ENCODE measurements at places on chromosomes 2 and 18. TPM values are rescaled to one million over a fixed set of nuclear protein-coding genes. Genes with fewer than 3 reads are reported as not detected.

Gene POLR1A
- 25.8 TPM for total RNA-seq

DNA sequence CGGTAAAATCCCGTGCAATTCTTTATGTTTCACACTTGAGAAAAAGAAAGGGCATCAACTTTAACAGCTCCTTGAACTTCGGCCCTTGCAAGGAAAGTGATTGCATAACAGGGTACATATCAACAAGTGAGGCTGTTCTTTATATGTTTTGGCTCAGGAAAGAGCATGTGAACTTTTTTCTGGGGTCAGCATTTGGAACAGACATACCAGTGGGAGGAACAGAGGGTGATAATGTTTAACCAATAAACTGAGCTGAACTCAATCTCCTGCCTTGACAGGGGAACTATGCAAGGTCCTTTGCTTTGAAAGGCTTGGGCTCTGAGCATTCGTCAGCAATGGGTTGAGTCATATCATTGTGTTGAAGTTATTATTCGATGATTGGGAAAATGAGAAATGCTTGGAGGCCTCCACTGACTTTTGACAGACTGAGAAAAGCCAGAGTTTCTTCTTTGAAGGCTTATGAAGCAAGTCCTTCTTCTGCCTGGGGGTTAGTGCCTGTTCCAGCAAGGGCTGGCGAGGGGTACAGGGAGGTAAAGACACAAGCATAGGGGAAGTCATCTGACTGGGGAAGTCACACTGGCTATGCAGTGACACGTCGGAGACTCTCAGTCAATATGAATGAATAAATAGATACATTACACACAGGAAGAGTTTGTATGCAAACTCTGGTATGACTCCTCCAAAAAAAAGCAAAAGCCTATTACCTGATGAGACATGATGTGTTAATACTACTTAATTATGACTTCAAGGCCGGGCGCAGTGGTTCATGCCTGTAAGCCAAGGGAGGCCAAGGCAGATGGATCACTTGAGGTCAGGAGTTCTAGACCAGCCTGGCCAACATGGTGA lies 57.2 kb downstream of the CYB5A start:
- H3K36me3 ChIP-seq = no peaks in the 10 kb centered on the region
- no peaks in the 10 kb centered on the region for H3K4me1 ChIP-seq
- no peak overlapping the region for H3K27ac ChIP-seq

DNA sequence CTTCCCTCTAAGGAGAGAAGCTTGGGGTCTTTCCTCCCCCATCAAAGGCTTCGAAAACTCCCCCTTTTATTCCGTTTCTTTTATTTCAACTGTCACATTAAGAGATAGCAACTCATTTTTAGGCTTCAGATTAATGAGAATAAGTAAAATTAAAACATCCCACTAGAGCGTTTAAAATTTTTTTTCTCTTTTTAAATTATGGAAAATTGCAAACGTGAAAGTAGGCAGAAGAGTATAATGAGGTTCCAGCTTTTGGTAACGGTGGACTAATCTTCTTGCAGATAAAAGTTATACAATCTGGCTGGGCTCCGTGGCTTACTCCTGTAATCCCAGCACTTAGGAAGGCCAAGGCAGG lies 21.9 kb upstream of the RMP24 start:
- no peak overlapping the region for H3K27ac ChIP-seq
- H3K4me3 ChIP-seq = peak overlapping the region; percentile 36
- H3K36me3 ChIP-seq = no peaks in the 10 kb centered on the region
- no peak for DNase-seq

Gene LYPD6
- total RNA-seq = not detected

Gene DLX1
- total RNA-seq = not detected

DNA sequence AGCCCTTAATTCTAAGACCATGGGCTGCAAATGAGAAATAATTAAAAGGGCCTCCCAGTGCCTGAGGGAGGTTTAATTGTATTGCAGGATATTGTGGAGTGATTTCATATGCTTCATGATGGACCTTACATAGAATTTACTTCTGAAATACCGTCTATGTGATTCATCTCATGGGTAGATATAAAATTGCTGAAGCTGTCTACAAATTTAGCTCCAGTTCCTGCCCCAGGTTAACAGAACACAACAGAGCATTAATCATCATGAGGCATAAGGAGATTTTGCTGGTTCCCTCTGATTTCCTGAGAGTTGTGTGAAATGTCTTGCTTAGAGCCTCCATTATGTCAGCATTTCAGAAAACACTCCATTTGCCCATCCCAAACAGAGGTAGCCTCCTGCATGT lies 770 bp downstream of the UPP2 start:
- no peak overlapping the region for H3K27ac ChIP-seq
- H3K27me3 ChIP-seq = no peaks in the 10 kb centered on the region
- H3K36me3 ChIP-seq = no peaks in the 10 kb centered on the region
- no peak overlapping the region for H3K4me3 ChIP-seq

DNA sequence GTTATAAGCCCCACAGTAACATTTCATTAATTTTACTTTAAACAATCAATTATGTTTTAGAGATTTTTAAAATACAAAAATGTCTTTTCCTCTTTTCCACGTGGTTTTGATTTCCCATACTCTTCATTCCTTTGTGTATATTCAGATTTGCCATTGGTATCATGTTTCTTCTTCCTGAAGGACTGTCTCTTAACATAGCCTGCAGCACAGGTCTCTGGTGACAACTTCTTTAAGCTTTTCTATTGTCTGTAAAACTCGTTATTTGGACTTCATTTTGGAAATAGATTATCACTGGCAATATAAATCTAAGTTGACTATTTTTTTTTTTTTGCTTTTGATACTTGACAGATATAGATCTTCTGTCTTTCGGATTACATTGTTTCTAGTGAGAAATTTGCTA lies 115.2 kb upstream of the KLHL29 start:
- no peak overlapping the region for H3K27ac ChIP-seq
- H3K4me3 ChIP-seq = no peak overlapping the region
- no peak for DNase-seq
- no peaks in the 10 kb centered on the region for H3K4me1 ChIP-seq
- no peaks in the 10 kb centered on the region for H3K36me3 ChIP-seq

DNA sequence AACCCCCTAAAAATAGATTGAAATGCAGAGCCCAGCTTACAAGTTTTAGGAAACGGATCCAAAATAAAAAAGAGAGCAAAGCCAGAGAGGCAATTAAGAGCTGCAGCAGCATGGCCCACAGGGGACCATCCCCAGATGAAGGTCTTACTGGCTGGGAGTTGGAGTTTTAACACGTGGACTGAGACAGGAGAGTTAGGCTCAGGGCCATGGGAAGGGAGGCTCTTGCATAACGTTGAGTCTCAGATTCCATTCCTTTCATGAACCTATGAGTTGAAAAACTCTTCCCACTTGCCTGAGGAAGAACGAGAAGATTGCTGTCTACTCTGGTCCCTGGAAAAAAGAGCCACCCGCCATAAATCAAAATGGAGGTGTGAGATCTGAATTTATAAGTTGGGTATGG lies 101.8 kb upstream of the NDUFV2 start:
- no peak for DNase-seq
- H3K4me1 ChIP-seq = no peaks in the 10 kb centered on the region
- H3K36me3 ChIP-seq = no peaks in the 10 kb centered on the region
- no peak overlapping the region for H3K27ac ChIP-seq

GRCh38 chr2:178522950-178523595 lies 42.8 kb downstream of the PLEKHA3 start:
- H3K36me3 ChIP-seq = no peaks in the 10 kb centered on the region
- peak overlapping the region; percentile 90 for H3K4me3 ChIP-seq
- peaks cover 24% of the 10 kb centered on the region for H3K4me1 ChIP-seq

- no peak overlapping the region for H3K4me3 ChIP-seq
- no peak overlapping the region for H3K27ac ChIP-seq
- no peaks in the 10 kb centered on the region for H3K4me1 ChIP-seq
- H3K27me3 ChIP-seq = no peaks in the 10 kb centered on the region
- no peak for DNase-seq
Observed at GRCh38 chr18:36176177-36176584, 11.1 kb upstream of the MOCOS start.

Gene AQP12A
- total RNA-seq = not detected

- no peaks in the 10 kb centered on the region for H3K36me3 ChIP-seq
- H3K4me3 ChIP-seq = no peak overlapping the region
- DNase-seq = no peak
- no peaks in the 10 kb centered on the region for H3K27me3 ChIP-seq
- H3K4me1 ChIP-seq = no peaks in the 10 kb centered on the region
- no peak overlapping the region for H3K27ac ChIP-seq
Observed at GRCh38 chr2:238431-238830, 25.4 kb downstream of the SH3YL1 start.

DNA sequence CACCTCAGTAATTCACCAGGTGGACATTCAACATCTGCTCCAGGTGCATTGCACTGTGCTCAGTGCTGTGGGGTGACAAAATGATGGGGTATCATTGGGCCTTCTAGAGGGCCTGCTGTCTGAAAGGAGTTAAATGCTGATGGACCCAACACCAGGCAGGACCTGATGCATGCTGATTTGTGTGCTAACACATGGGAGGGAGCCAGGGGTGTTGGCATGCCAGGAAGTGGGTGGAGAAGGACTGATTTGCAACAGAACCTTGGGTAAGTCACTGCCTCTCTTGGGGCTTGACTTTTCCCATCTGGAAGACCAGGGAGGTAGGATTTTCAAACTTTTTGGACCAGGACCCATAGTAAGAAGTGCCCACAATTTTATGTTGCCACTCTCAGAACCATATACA lies 57.9 kb upstream of the CXCR4 start:
- H3K4me3 ChIP-seq = no peak overlapping the region
- no peaks in the 10 kb centered on the region for H3K27me3 ChIP-seq
- DNase-seq = no peak
- no peak overlapping the region for H3K27ac ChIP-seq

GRCh38 chr18:53629337-53629736 lies 595.1 kb downstream of the MBD2 start:
- H3K4me3 ChIP-seq = no peak overlapping the region
- no peaks in the 10 kb centered on the region for H3K27me3 ChIP-seq
- DNase-seq = no peak
- no peak overlapping the region for H3K27ac ChIP-seq

All from CD4-positive, alpha-beta memory T cell (primary cell).